ENCODE measurements at places on chromosomes 5 and 9.

DNA sequence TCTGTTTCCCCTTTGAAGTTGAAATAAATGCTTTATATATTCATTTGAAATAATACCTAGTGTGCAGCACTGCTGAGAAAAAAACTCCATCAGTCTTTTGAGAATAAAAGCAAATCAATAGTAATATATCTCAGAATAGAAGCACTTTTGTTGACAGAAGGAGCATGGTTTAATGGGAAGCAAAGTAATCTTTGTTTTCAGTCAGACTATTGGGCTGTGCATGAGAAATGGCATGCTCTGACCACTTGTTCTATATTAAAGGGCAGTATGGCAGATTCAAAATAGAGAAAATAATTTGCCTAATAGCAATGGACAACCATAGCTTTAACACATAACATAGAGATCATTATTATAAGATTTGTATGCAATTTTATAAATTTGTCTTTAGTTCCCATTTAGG is 12.4 kb downstream of the CDH10 start:
- no peak for DNase-seq

GRCh38 chr5:130975847-130976246 is 189.2 kb downstream of the HINT1 start:
- DNase-seq = peak; percentile 75

DNA sequence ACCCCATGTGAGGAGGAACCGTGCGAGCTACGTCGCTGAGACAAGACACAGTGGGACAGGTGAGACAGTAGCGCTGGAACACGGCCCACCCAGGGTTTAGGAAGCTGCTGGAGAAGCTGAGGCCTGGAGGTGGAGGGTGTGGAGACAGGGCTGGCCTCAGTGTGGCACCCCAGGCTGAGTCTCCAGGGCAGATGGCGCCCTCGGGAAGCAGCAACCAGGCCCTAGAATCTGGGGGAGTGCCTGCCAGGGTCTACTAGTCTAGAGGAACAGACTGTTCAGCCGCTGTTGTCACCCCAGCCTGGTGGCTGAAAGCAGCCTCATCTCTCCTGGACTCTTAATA is 4.6 kb upstream of the TERT start:
- no peak for DNase-seq

- DNase-seq = no peak
These were observed 597.9 kb upstream of the ADAMTS16 start for GRCh38 chr5:4542145-4542778.

DNA sequence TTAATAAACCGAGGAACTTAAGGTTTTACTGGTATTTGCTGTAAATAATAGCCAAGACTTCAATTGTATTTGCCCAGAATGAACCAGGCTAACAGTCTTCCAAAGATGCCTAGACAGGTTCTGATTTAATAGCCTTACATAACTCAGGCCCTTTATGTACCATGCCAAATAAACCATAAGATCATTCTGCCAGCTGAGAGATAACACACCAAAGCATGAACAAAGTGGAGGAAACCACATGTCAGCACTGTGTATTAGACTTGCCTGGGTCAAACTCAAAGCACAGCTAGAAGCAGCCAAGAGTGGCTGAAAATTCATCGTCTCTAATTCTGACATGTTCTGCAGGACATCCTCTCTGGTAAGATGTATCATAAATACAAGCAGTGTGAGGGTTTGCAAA is 319.3 kb upstream of the ZNF608 start:
- no peak for DNase-seq
